OCI-LY7 (cell line): ENCODE measurements at places on chromosomes 6 and 20. TPM values are rescaled to one million over a fixed set of nuclear protein-coding genes. Genes with fewer than 3 reads are reported as not detected.

GRCh38 chr6:163721435-163721834 lies 306.9 kb downstream of the QKI start:
- no peak for DNase-seq

DNA sequence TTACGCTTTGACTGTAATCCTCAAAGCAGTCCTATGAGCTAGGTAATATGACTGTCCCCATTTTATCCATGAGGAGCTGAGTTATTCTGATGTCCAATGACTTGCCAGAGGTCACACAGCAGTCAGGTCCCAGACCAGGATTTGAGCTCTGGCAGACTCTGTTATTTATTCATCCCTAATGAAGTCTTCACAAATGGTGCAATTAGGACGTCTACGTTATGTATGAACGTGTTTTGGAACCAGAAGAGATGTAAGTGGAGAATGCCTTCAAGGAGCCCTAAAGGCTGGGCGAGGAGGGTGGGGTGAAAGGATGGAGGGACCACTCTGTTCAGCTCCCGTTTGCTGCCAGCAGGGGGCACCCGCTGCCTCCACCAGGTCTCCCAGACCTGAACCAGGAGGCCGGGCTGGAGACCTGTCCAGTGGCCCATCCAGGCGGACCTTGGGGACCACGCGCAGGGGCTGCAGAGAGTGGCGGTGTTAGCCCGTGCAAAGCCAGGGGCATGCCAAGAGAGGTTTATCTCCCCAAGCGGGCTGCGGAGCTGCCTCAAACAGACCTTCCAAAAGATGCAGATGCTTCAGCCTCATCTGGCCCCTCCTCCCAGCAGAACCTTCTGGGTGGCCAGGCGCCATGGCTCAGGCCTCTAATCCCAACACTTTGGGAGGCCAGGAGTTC lies 15.2 kb upstream of the ZNF335 start:
- DNase-seq: peak; percentile 72

DNA sequence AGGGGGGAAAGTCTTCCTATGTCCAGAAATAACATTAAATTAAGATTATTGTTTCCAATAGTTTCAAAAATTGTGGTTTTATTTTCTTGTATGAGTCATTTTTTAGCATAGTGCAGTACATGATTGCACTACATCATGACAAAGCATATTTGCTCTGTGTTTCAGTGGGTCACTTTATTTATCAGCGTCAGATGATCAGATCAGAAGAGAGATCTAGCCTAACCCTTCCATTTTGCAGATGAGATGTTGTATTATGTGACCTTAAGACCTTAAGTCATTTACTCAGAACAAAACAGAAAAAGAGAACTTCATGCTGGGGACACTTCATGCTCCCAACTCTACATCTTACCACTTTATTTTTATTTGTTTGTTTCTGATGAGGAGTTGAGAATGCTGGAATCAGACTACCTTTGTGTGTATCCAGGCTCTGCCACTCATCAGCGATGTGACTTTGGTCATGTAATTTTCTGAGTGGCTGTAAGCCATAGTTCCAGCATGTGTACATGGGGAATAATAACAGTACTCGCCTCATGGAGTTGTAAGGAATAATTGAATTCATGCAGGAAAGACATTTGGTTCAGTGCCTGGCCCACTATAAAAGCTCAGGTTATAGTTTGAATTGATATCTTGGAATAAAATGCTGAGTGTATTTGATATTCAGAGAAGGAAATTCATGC lies 13.5 kb downstream of the EYA4 start:
- no peak for DNase-seq

GRCh38 chr20:40591119-40591518 lies 97.9 kb downstream of the MAFB start:
- no peak for DNase-seq

- no peak for DNase-seq
Observed at GRCh38 chr6:142222022-142222421, 75.0 kb downstream of the VTA1 start.

VWA7 gene
- total RNA-seq: 3.7 and 6.5 TPM in 2 replicates

DNA sequence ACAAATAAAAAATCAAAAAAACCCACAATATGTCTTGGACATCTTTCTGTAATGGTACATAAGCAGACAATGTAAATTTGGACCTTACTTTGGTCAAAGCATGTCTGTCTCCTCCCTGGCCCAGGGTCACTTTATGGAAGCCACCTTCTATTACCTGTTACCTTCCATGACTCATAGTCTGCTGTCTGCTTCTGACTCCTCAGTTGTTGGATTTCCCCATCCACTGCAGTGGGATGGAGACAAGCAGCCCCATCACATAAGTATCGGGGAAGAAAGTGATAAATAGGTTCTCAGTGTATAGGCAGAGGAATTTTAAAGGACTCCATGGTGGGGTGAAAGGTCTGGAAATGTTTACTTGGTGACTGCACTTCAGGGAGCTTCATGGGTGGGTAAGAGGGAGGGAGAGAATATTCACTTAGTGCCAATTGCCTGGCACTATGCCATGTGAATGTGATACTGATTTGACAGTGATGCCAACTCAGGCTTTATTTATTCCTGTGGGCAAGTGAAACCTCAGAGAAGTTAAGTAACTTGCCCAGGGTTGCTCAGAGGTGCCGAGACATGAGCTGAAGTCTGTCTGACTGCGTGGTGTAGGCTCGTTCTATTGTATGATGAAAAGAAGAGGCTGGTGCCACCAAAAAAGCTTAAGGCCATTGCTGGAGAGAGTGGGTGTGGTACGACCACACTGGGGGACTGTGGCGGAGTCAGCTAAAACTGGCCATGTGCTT lies 175.6 kb upstream of the RNF24 start:
- no peak for DNase-seq

DNA sequence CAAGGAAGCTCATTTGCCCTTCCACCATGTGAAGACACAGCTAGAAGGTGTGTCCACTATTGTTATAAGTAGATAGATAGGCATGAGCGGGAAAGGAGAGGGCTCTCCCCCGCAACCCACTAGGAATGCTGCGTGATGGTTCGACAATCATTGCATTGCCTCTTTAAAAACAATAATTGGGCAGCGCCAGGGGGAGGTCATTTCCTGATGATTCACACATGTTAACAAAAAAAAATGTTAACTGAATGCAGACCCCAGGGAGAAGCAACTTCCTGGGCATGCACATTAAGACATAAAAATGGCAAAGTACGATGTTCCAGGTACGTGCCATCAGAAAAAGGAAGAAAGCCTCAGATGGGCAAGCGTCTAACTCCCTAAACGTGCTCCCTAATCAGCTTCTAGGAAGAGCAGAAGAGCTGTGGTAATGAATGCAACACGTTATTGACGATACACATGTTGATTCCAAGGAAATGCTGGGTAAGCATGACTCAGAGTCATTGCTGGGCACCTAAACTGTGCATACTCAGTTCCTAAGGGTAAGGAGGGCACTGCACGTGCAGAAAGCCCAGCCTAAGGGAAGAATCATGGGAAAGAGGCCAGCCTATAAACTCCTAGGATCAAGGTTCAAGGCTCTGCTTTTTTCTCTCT lies 113.7 kb downstream of the FAM217A start:
- no peak for DNase-seq

DZANK1 gene
- total RNA-seq: 18.0 and 18.6 TPM in 2 replicates

SDC4 gene
- total RNA-seq: not detected in 2 replicates

GRCh38 chr6:61217714-61218113 lies 1068.3 kb downstream of the KHDRBS2 start:
- no peak for DNase-seq

DNA sequence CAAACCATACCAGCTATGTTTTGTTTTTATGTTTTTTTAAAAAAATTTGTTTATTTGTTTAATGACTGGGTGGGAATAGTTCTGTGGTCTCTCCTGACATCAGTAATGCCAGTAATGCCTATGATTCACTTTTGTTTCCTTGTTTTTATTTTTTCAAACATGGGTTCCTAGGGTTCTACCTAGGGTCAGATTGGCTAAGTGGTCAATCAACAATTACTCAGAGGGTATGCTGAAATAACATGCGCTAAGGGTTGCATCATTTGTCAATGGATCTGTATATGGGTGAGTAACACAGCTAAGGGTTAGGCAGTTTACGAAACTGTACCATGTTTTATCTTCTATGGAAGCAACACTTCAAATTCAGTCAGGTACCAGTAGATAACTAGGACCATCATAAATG lies 583.8 kb upstream of the GJE1 start:
- DNase-seq: no peak

DNA sequence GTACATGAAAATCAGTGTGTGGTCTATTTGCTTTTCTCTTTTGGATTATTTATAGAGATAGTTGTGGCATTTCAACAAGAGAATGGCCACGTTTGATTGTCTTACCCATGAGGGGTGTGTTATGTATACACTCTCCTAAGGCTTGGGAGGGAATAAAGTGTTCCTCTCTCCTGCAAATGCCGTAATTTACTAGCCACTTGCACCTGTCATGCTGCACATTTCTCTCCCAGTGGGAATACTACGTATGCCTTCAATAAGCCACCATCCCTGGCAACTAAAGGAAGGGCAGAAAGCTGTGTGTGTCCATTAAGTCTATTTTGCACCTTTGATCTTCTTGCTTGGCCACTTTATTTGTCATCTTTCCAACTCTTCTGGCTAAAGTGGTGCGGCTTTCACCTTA lies 541.2 kb downstream of the QKI start:
- DNase-seq: no peak

HLA-DRA gene
- total RNA-seq: 552 and 585 TPM in 2 replicates

- DNase-seq: no peak
Observed at GRCh38 chr6:23308166-23308565, 738.8 kb downstream of the HDGFL1 start.

RBL1 gene
- 41.5 and 54.3 TPM in 2 replicates for total RNA-seq

- no peak for DNase-seq
Observed at GRCh38 chr6:136685540-136686108, 106.7 kb downstream of the MAP3K5 start.

GRCh38 chr20:33568378-33568777 lies 78.5 kb downstream of the CBFA2T2 start:
- peak; percentile 99 for DNase-seq

LKAAEAR1 gene
- total RNA-seq: not detected in 2 replicates

DNA sequence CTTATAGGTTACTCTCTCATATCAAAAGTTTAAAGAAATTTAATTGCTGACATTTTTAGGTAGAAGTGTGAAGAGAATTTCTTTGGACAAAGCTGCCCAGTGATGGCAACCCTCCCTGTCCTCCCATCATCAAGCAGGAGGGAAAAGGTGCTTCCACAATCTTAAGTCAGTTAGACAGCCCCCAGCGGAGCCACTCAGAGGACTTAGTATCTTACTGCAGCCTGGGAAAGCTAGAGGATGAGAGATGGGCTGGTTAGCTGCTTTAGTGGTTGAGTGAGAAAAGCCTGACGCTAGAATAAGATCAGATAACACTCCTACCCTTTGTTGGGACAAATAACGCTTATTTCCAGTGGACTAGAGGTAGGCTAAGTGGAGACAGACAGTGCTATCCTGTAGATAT lies 227.1 kb downstream of the RFPL4B start:
- no peak for DNase-seq

HAO1 gene
- total RNA-seq: not detected in 2 replicates

DNA sequence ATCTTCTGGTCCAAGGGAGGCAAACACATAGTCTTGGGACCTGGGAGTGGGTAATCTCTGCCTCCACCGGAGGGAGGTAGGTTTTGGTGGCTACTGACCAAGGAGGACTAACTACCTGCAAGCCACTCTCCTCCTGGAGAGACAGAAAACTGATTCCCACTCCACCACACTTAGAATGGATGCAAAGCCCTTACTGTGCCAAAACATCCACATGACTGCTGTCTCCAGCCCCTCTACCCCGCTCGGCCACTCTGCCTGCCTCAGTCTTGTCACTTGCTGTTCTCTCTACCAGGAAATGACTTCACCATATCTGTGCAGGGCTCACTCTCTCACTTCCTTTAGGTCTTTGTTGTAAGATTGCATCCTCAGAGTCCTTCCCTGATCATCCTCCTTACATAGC lies 129.5 kb upstream of the ARG1 start:
- peak; percentile 60 for DNase-seq

DNA sequence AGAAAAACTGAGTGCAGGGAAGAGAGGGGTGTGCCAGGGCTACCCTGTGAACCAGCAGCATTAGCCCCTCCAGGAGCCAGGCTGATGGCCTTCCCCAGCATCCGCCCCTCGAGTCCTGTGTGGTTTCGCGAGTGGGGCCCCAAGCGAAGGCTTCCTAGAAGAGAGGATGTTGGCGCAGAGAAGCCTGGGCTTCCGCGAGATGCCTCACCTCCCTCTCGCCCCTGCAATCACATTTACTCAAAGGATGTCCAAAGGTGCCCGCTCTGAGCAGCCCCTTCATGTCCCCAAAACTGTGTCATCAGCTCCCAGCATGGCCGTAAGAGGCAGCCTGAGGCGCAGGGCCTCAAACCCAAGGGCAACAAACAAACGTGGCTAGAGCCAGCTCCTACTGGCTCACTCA lies 111.7 kb downstream of the PREX1 start:
- DNase-seq: no peak

RNF144B gene
- total RNA-seq: 151 and 154 TPM in 2 replicates

PYGB gene
- total RNA-seq: 6.4 and 7.0 TPM in 2 replicates

DNA sequence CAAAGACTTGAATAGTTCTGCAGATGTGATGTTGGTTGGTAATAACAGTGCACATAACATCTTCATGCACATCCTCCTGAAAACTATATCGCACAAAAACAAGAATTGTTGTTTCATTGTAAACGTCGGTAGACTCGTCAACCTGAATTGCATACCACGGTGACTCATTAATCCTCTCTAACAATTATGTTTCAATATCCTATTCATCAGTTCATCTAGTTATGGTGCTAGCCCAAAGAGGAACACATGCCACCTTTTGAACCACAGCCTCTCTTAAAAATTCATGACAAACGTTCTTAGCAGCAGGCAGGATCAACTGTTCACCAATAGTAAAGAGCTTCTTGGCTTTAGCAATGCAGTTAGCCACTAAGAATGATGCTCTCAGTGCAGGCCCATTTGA lies 25.0 kb downstream of the CRYBG1 start:
- DNase-seq: no peak

- DNase-seq: no peak
Observed at GRCh38 chr6:158624684-158625682, 19.6 kb downstream of the DYNLT1 start.

SLPI gene
- total RNA-seq: not detected in 2 replicates

DNA sequence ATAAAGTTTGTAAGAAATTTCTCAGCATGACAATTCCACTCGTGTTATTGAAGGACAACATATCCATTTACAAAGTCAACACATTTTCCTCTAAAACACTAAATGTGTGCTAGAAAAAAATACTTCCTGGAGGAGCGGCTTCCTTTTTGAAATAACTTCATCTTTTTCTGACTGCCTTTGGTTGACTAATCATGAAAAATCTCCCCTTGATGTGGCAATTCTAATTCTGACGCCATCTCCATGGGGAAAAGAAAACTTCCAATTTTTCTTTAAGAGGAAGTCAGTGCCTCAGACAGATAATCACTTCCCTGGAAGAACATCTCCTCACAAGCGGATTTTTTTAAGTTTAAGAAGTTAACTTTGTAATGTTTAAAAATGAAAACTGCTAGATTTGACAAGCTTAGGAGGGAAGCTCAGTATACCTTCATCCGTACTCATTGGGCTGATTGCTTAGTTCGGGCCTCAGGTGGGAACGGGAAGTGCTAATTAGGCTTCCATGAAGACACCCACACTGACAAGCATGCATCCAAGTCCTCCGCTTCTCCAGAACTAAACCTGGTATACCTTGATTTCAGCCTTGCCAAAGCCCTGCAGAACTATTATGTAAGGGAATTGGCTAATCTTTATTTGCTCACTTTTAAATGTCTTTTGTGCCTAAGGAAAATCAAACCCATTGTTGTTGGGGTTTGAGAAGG lies 35.1 kb upstream of the DUSP22 start:
- DNase-seq: no peak

GRCh38 chr6:1834207-1834606 lies 224.5 kb downstream of the FOXC1 start:
- DNase-seq: no peak
